ENCODE measurements at places on chromosomes 5 and 9.

GRCh38 chr5:41418220-41419031, 92.0 kb downstream of the PLCXD3 start:
- DNase-seq: no peak

DNA sequence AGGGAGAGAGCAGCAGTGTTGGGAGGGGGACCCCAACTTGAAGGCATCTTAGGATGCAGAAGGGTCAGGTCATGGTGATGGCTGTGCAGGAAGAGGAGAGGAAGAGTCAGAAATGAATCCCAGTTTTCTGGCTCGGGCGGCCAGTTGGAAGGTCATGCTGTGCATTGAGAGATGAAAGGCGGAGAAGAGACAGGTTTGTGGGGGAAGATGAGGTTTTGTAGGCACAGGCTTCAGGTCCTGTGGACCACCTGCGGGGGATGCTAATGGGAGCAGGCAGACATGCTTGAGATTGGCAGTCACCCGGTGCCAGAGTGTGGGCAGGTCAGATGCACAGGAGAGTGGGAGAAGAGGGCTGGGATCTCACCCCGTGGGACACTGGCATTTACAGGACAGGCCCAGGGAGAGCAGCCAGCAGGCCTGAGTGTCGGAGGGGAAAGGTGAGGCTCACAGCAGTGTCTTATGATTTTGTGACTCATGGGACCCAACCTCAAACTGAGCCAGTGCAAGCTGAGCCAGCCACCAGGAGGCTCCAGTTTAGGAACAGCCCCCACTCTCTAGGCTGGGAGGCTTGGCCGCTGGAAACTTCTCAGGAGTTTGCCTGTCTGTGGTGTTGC, 17.5 kb downstream of the STXBP1 start:
- DNase-seq: no peak

GRCh38 chr9:94971378-94972131, 245.1 kb downstream of the AOPEP start:
- no peak for DNase-seq

DNA sequence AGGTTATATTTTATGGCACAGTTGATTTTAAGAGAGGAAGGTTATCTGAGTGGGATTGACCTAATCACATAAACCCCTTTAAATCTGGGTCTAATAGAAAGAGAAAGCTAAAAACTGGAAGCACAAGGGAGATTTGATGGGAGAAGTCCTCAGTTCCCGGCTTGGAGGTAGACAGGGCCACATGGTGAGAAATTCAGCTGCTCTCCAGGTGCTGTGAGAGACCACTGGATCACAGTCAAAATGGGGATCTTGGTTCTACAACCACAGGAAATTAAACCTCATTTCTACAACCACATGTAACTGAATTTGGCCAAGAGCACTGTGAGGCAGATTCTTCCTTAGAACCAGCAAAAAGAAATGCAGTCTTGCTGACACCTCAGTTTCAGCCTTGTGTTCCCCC, 2352.7 kb downstream of the MAT2B start:
- no peak for DNase-seq

DNA sequence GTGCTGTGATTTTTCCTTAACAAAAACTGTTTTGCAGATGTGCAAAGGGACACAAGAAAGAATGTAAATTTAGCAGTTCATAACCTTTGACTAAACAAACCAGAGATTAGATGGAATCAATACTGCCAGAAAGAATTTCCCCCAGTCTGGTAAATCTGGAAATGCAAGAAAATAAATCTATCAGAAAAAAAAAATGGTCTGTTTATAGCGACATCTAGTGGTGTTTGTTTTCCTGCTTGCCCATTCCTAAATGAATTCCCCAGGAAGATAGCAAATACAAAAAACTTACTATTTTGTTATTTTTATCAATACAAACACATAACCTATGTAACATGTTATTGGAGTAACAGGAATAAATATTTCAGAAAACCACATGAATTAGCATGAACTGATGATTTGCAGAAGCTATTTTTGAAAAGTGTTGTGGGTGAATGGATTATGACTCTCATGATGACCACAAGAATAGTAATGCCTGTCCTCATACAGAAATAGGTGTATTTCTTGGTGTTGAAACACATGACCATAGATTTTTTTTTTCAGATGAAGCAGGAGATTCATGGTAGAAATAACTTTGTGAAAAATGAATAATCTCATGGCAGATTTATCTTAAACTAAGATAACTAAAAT, 1703.8 kb downstream of the MAT2B start:
- DNase-seq: no peak

DNA sequence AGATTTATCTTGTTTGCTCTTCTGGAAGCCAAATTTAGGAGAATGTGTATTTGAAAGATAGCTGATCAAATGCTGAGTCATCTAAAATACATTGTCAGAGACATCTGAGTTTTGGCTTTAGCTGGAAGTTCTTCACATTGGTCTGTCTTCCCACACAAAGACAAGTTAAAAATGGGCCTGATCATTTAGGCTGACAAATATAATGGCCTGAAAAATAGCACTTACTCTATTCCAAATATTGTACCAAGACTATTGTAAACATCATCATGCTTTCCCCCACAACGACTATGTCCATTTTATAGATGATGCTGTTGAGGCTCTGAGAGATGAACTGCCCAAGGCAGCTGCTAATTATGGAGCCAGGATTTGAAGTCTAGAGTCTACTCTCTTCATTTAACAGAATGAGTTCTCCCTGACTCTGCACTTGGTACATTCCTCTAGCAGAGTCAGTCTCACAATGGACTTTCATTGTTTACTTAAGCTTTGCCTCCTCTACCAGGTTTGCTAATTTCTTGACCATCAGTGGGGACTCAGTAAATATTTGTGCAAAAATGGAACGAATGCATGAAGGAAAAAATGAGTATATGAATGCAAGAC, 619.4 kb upstream of the KLF4 start:
- DNase-seq: no peak

- no peak for DNase-seq
These were observed 140.3 kb downstream of the GNAQ start for GRCh38 chr9:77891128-77891800.

DNA sequence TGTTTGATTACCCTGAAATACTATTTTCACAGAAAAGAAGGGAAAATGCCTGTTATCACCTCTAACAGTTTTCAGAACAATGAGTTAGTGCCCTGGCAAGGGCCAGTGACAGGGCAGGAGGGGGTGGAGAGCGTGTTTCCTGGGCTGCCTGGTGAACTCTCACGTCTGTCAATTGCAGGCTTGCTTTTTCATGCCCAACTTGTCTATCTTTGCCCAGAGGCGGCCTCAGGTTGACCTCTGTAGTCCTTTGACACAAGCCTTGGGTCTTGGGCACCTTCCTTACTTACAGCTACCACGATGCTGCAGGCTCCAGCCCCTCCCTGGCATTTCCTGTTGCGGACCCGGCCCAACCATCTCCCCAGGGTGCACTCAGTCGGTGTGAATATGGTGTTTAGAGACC, 2.2 kb upstream of the CEL start:
- no peak for DNase-seq

DNA sequence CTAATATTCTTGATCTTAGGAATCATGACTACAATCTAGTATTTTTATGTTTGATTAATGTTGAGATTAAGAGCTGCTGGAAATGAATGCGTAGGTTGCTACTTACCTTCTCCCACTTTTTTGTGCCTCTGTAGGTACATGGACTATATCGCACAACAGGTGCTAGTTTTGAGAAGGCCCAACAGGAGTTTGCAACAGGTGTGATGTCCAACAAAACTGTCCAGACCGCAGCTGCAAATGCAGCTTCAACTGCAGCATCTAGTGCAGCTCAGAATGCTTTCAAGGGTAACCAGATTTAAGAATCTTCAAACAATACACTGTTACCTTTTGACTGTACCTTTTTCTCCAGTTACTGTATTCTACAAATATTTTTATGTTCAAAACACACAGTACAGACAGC, 115.0 kb downstream of the SCAMP1 start:
- DNase-seq: no peak

DNA sequence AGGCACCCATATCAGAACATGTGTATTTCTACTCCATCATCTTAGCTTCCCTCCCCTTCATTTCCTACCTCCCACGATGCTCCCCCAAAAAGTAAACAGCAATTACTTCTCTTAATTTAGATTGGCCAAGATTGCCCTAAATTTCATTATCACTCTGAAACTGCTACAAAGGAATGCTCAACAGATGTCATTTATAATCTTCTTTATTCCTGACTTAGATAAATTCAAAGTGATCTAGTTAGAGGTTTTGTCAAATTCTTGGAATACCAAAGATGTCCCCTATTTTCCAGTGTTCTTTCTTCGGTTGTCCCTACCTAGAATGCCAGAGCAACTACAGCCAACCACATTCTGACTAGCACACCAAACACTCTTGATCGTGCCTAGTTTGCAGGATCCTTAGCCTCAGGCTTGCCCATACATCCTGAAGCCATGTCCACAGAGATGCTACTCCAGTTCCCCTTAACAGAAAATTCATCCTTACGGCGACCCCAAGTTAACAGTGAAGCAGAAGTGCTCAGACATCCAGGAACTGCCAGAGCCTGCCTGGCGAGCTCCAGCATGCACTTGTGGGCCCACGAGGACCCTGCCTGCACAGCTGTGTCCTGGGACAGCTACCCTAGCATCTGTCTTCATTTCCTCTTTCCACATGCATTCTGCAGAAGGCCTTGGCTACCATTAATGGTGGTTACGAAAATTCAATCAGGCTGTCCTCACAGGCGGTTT, 31.6 kb downstream of the DAP start:
- no peak for DNase-seq

DNA sequence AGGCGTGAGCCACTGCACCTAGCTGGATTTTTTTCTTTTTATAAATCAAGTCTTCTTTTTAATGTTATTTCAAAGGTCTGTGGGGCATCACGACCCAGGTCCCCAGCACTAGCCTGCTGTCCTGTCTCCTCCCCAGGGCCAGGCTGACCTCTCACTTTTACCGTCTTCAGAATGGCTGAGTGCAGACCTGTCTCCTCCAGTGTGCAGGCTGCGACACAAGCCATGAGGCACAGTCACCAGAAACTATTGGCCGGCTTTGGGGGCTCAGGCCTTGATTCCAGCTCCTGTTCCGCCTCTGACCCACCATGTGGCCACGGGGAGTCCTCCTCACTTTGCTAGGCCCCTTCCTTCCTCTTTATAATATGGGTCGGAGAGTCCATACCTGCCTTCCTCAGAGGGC, 46.6 kb upstream of the NEURL1B start:
- no peak for DNase-seq

DNA sequence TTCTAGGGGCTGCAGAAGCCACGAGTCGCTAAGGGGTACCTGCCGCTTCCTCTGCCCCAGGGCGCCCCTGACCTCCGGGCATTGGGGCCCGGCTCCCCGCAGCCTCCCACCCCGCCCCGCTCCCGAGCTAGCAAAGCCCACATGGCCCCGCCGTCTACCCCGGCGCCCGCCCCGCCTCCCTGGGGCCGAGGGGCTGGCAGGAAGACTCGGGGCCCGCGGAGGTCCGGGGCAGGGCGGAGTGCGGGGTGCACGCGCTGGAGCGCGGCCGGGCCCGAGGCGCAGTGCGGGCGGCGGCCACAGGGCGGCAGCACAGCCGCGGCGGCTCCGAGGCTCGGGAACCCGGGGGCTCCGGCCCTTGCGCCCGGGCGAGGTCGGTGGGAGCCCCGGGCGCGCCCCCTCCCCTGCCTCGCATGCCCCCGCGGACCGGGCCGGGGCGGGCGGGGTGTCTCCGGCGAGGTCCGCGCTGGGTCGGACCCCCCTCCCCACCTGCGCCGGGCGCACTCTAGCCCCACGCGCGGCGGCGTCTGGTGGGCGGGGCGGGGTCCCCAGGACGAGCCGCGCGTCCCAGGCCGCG, 6.7 kb downstream of the NRARP start:
- DNase-seq: no peak

GRCh38 chr9:133713960-133714495, 24.1 kb downstream of the SARDH start:
- no peak for DNase-seq

GRCh38 chr9:87516222-87516925, 18.7 kb downstream of the DAPK1 start:
- DNase-seq: no peak

GRCh38 chr9:136570916-136571315, 25.1 kb upstream of the NOTCH1 start:
- no peak for DNase-seq

- no peak for DNase-seq
These were observed 41.8 kb downstream of the CAMSAP1 start for GRCh38 chr9:135865531-135865930.

DNA sequence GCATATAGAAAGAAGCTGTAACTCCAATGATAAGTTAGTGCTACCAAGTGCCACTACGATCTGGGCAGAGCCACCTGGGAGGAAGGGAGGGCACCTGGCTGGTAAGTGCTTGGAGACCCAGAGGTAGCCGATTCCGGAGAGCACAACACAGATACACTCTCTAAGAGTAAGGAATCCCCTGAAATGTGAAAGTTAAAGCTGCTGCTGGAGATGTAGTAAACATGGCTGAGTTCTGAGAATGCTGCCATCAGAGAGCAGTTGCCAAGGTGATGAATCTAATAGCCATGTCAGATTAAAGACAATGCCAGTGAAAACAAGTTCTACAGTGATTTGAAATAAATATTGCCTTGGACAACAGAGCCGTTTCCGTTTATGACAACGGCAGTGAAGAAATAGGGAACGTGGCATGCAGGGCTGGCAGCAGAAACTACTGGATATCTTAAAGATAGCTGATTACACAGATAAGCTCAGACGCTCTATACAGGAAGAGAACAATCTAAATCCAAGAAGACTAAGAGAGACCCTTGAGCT, 561.2 kb upstream of the C9orf72 start:
- DNase-seq: no peak

DNA sequence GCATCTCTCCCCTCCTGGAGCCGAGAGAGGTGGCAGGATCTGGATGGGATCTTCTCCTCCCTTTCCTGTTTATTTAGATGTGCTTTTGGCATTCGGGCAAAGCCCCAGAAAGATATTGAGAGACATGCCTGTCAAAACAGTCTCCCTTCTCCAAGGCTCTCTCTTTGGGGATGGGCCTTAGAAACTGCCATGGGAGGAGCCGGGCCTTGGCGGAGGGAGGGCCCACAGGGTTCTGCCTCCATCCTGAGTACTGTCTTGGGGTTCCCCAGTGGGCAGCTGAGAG, 41.9 kb downstream of the DAB2IP start:
- DNase-seq: no peak

GRCh38 chr5:3350781-3351180, 244.9 kb upstream of the IRX1 start:
- DNase-seq: no peak

GRCh38 chr9:28899267-28899666, 1326.0 kb upstream of the C9orf72 start:
- no peak for DNase-seq
